ENCODE measurements at places on chromosomes 5 and 9.

DNA sequence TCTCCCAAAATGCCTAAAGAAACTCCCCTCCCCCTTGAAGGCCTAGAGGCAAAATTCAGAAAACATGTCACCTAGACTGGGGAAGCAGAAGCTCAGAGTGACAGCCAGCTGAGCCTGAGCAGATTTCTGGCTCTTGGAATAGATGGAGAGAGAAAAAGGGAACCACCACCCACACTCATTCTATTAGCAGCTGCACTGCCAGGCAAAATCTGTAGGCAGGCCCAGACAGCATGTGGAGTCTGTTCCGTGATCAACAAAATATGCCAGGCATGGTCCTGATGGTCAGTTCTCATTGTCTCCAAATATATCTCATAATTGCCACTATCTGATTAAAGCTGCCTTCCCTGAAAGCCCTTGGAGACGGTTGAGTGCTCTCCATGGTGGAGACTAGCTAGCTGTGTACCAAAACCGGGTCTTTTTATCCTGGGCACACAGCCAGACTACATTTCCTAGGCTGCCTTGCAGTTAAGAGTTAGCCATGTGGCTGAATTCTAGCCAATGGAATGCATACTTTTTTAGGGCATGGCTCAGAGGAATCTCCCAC lies 131.7 kb upstream of the GPR151 start:
- DNase-seq, result no peak

DNA sequence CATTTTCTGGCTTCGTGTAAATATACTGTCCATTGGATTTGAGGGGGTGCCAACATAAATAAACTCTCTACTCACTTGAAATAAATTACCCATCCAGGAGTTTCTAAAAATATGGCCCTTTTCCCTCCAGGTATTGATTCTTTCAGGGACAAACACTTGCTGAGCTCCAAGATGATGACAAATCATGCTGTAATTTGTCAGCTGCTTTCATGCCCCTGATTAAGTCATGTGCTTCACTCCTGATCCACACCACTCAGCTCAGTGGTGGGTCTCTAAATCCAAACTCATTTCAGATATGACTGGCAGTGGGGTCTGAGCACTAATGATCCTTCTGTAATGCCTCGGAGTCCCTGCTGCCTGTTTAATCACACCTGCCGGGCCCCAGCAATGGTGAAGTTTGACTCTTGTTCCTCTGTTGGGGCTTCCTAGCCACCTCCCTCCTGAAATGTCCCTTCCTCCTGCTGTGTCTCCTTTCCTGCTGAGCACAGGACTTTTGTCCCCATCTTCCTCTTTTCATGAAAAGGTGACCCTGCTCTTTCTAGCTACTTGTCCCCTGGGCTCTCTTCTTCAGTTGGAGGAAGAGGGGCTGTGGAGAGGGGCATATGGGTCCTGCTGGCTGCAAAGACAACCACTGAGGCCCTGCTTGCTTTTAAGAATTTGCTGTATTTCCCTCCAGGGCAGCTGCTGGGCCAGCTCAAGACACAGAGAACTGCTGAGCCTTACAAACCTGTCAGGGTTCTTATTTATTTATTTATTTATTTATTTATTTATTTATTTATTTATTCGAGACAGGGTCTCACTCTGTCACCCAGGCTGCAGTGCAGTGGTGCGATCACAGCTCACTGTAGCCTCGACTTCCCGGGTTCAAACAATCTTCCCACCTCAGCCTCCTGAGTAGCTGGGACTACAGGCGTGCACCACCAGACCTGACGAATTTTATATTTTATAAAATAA lies 200.0 kb downstream of the ATP10B start:
- no peak for DNase-seq

DNA sequence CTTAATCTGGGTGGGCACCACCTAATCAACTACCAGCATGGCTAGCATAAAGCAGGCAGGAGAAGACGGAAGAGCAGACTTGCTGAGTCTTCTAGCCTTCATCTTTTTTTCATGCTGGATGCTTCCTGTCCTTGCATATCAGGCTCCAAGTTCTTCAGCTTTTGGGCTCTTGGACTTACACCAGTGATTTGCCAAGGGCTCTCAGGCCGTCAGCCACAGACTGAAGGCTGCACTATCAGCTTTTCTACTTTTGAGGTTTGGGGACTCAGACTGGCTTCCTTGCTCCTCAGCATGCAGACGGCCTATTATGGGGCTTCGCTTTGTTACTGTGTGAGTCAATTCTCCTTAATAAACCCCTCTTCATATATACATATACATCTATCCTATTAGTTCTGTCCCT lies 180.2 kb downstream of the TRPM3 start:
- no peak for DNase-seq

GRCh38 chr9:129783516-129784361 lies 19.2 kb upstream of the TOR1B start:
- peak; percentile 32 for DNase-seq

DNA sequence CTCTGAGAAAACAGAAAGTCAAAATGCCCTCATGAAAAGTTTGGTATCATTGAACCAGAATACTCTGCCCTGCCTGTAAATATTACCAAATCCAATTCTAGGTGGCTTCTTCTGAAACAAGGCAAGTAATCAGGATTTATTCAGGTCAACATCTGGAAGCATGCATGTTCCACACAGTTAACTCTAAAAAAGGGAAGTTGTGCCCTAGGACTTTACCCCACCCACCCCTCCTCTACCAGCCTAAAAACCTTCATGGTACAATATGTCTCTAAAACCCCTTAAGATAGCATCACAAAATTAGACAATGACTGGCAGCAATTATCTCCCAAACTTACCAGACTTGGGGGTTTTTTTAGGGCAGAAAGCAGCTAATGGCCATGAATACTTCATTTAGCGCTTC lies 414.8 kb upstream of the SLC30A5 start:
- no peak for DNase-seq

DNA sequence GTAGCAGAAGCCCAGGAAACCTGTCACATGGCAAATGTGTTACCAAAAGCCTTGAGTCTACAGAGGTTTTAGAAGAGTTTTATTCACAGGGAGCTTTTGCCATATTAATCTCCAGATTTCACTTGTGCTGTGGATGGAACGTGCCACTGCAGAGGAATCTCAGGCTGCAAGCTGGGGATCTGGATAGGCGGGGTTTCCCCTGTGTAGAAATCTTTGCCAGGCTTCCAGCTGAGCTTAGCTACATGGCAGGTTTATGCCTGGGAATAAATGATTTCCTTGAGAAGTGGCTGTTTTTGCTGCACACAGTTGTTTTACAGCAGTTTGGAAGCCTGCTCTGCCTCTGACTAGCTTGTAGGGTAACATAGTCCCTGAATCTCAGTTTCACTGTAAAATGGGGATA lies 224.6 kb upstream of the PLPPR1 start:
- no peak for DNase-seq

GRCh38 chr5:111859031-111859430 lies 102.0 kb upstream of the NREP start:
- DNase-seq, result no peak

DNA sequence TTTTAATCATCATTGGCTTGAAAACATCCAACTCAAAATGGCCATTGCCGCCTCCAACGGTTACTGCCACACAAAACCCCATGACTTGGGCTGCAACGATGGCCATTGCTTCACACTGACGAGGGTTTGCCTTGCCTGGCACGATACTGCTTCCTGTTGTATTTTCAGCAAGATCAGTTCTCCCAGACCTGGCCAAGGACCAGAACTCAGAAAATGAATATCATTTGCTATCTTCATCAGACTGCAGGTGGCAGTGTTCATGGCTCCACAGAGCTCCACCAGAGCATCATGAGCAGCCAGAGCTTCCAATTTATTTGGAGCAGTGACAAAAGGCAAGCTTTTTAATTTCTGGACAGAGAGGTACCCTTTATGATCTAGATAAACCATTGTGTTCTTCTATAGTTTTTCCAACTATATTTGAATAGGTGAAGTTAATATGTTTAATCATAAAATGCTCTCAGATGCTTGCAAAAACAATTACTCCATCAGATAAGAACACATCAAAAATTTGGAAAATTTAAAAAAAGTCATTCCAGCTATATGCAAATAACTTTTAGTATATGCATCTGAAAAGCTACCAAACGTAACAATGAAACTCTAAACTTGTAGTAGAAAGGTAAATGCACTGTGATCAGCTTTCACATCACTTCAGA lies 10.4 kb downstream of the AMACR start:
- DNase-seq, result peak; percentile 57

DNA sequence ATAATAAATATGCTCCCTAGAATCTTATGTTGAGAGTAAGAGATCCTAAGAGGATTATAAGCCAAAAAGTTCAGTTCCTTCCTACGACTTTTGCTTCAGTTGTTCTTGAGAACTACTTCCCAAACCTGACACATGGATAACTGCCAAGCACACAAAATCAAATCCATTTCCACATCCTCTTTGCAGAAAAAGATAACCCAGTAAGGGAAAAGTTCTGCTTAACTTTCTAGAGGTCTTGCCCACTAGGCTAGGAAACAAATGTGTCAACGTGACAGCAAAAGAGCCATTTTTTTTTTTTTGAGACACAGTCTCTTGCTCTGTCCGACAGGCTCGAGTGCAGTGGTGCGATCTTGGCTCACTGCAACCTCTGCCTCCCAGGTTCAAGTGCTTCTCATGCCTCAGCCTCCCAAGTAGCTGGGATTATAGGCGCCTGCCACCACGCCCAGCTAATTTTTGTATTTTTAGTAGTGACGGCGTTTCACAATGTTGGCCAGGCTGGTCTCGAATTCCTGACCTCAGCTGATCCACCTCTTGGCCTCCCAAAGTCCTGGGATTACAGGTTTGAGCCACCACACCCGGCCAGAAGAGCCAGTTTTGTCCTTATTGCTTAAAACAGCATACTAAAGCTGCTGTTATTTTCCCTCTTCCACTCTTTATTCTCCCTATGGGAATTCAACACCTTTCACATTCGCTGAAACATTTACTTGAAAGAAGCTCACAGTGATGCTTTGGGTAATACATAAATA lies 24.2 kb downstream of the CSNK1A1 start:
- no peak for DNase-seq

Data from fibroblast of skin of left biceps (primary cell).